HuH-7 (cell line): ENCODE measurements at places on chromosomes 6 and 20.

GRCh38 chr6:142071981-142072380, 60.7 kb upstream of the GJE1 start:
- DNase-seq = peak; percentile 37

GRCh38 chr6:44002593-44003344, 124.5 kb downstream of the MRPL14 start:
- no peak for DNase-seq

DNA sequence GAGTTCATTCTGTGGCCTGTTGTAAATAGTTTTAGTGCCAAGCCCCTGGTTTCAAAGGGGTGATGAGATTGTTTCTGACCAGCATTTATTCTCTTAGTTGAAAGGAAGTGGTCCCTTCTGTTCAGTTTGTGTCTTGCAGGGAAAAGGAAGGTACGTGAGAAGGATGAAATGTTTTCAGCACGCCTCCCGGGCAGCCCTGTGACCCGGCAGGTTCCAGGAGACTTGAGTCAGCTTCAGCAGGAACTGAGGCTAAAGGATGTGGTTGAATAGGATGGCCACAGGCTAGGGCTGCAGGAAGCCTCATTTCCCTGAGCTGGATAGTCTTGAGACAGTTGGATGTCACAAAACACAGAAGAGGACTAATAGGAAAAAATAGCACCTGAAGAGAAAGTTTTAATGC, 132.4 kb upstream of the SYNDIG1 start:
- no peak for DNase-seq

DNA sequence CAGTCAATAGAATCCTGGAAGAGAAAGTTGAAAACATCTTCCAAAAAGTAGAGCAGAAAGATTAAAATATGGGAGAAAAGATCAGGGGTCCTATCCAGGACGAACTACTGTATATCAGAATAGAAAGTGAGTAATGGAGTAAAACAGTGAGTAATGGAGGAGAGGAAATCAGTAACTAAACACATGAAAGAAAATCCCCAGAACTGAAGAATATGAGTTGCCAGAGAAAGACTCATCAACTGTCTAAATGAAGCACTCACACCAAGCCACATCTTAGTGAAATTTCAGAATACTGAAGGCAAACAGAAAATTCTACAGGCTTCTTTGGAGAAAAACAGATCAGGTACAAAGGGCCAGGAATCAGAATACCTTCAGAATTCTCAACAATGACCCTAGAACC, 14.9 kb downstream of the IL17A start:
- DNase-seq = no peak

DNA sequence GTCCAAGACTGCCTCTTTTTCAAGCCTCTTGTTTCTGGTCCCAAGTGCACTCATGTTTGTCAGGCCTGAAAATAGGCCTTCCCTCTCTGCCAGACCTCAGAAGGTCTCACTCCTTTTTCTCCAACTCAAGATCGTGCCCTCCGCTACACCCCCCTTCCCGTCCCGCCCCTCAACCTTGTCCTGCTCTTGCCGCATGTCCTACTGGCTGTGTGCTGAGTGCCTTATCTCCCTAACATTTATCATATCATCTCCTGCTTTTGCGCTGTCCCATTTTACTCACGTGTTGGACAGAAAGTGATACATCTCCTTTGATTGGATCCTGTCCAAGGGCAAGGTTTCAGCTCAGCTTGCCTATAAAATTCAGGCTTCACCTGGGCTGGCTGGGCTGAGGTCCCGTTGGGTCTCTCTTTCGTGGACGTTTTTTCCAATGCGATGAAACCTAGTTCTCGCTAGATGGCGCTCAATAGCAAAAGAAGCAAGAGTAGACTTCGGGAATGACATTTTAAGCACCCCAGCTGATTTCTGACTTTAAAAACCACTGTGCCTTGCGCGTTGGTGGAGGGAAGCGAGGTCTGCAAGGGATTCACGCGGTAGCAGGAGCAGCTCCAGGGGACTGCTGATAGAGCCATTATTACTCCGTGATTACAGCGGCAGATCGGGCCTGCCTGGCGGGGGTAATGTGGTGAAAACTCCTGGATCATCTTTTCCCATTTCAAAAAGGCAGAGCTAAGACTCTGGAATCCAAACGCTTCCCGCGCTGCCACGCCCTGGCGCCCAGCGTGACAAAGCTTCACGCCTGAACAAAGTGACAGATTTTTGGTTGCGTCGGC, 137.6 kb downstream of the IMPG1 start:
- peak; percentile 67 for DNase-seq

- no peak for DNase-seq
These were observed 32.3 kb upstream of the EPB41L1 start for GRCh38 chr20:36121981-36122930.

GRCh38 chr6:1423578-1423977, 34.2 kb downstream of the FOXF2 start:
- no peak for DNase-seq
